Stimulated activated CD8-positive, alpha-beta memory T cell treated with anti-CD3 and anti-CD28 coated beads, Interleukin-2, amount 100 ng/mL, for 1 hour (primary cell): ENCODE measurements at places on chromosomes 11 and 22.

DNA sequence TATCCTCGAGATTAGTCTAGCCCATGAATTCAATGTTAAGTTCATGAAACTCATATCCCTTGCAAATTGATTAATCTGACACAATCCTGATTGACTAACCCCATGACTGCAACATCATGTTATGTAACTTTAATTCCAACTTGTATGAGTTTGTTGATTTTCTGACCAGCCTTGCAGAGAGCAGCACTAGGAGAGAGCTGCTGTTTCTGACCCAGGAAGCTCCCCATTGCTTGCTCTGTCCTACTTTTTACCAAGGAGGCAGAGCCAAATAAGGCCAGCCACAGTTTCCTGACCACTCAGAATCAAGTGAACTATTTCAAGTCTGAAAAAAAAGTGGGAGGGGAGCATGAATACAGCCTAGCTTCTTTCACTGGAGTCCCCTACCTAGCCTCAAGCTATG, 13.2 kb downstream of the MPZL3 start:
- DNase-seq, result no peak

DNA sequence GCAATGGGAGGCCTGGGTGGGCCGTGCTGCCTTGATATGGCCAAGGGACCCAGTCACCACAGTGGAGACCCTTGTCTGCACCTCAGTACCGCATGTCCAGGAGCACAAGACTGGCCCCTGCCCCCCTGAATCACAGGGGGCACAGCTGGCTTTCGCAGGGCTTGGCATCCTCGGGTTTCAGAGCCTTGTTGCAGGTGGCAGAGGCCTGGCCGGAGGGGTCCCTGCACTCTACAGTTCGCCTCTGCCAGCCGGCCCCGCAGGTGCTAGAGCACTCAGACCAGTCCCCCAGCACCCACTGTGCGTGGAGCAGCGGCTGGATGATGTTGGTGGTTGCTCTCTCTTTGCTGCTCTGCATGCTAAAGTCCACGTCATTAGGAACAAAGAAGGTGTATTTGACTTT, 23.0 kb downstream of the ADAMTS8 start:
- no peak for DNase-seq

GRCh38 chr11:10622108-10622507, 53.6 kb upstream of the LYVE1 start:
- DNase-seq, result no peak

GRCh38 chr11:63958008-63958407, 16.4 kb upstream of the COX8A start:
- no peak for DNase-seq

GRCh38 chr22:26115266-26115665, 54.0 kb upstream of the SEZ6L start:
- no peak for DNase-seq

- no peak for DNase-seq
Observed at GRCh38 chr11:62540804-62541701, 5.6 kb downstream of the AHNAK start.

GRCh38 chr11:103528596-103528995, 419.4 kb downstream of the DYNC2H1 start:
- DNase-seq, result no peak

- DNase-seq, result no peak
Observed at GRCh38 chr11:31628111-31628510, 118.5 kb downstream of the ELP4 start.

- no peak for DNase-seq
Observed at GRCh38 chr22:44683237-44683636, 18.8 kb upstream of the PRR5 start.

DNA sequence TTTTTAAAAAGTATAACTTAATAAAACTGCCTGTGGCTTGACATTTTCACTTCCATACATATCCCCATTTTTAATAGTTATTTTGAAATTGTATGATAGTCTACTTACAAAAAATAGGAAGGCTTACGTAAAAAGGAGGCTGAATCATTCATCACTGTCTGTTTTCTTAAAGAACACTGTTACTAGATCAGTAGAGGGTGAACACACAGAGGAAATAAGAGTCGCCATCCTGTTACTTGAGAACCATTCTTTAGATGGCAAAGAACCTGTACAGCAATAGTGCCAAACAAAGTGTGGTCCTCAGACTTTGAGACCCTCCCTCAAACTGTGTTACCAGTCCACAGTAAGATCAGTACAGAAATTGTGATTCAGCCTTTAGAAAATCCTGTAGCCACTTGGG, 180.7 kb downstream of the PGR start:
- no peak for DNase-seq

DNA sequence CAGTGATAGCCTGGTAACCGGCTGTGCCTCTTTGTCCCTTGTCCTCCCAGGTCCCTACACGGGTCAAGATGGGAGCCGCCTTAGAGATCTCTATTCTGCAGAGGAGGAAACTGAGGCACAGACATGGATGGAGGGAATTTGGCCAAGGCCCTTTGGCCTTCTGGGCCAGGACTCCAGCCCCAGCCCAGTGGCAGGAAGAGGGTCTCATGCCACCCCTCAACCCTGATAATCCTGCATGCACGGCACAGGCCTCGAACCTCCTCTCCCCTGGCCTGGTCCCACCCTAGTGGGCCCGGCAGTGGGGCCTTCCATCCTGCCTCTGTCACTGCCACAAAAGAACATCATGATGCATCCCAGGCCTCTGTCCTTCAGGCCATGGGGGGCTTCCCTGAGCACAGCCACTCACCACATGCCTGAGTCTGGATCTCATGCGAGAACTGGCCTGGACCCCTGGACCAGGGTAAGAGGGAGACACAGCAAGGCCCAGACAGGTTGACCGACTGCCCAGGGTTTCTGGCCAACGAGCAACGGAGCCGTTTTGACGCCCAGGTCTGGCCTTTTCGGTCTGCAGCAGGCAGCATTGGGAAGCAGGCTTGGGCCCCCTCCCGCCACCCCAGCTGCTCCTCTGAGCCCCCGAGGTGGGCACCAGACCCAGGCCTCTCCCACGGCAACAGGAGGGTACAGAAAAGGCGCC, 6.5 kb downstream of the LINC01488 start:
- no peak for DNase-seq

- no peak for DNase-seq
Observed at GRCh38 chr22:19959043-19959586, 17.5 kb upstream of the TXNRD2 start.

- DNase-seq, result no peak
Observed at GRCh38 chr11:88152381-88152780, 22.9 kb downstream of the RAB38 start.

DNA sequence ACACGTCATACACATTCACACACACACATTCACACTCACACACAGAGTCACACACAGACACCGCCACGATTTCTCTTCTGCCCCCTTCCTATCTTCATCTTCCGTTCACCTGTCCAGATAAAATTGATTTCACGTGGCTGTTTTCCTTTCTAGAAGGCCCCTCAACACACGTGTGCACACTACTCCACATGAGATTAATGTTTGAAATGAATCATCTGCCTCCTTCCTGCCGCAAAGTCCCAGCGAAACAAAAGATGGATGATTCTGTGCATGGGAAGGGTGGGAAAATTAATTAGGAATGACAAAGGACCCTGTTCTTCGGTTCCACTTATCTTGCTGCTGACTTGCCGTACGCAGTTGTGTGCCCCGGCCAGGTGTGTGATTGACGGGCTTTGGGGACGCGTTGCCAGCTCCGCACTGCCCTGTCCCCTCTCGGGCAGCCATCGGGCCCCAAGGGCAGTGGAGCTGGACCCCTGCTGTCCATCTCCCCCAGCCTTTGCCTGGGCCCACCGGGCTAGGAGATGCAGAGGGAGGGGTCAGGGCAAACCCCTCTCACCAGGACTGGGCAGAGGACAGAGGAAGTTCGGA, 73.8 kb downstream of the MPPED1 start:
- DNase-seq, result no peak

DNA sequence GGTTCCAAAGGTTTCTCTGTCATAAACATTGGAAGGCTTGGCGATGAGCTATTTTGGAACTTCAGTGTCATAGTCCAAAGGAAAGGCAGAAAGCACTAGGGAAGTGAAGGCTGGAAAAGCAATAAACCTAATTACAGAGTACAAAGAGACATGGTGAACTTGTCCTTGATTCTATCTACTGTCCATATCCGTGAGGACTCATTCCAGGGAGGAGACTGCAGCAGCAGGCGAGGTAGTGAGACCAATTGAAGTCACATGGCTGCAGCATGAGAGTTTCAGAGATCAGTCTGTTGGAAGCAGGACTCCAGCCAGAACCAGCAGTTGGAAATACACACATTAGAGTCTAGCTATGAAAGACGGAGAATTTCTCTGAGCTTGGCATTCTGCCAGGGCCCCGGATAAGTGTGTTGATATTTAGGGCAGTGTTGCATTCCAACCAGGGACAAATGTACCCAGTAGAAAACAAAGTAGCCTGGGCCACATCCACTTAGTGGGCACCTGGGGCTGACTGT, 54.1 kb upstream of the ARHGAP42 start:
- DNase-seq, result no peak

DNA sequence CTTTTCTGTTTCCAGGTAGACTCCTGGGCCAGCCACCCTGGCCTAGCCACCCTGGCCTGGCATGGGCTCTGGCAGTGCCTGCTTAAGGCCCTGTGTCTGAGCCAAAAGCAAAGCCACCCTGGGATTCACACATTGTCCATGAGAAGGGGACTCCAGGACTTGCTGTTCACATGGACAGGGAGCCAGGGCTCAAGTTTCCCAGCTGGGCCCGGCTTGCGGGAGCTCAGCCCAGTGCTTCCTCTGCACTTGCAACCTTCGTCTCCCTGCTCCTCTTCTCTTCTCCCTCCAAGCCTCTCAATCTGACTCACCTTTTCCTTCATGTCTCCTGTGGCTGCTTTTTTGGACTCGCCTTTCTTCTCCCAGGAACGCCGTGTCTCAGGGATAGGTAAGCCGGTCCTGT, 130.3 kb downstream of the MICAL2 start:
- no peak for DNase-seq
